ENCODE measurements at places on chromosomes 6 and 20.

- no peak for DNase-seq
These were observed 24.9 kb downstream of the CITED2 start for GRCh38 chr6:139349464-139350020.

DNA sequence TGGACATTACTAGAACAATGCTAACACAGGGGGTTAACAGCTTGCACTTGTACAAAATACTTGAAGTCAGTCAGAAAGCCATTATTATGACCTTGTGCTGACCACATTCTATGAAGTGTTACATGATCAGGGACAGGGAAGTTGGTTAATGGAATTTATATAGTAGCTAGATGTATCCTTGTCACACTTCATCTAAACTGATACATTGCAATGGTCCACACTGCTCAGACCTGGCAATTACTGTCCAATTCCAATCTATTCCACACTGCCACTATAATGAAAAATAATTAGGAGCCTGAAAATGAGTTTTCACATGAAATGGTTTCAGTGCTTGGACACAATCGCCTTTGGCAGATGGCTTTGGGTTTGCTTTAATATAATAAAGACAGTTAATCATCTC lies 850.8 kb downstream of the EPHA7 start:
- no peak for DNase-seq

DNA sequence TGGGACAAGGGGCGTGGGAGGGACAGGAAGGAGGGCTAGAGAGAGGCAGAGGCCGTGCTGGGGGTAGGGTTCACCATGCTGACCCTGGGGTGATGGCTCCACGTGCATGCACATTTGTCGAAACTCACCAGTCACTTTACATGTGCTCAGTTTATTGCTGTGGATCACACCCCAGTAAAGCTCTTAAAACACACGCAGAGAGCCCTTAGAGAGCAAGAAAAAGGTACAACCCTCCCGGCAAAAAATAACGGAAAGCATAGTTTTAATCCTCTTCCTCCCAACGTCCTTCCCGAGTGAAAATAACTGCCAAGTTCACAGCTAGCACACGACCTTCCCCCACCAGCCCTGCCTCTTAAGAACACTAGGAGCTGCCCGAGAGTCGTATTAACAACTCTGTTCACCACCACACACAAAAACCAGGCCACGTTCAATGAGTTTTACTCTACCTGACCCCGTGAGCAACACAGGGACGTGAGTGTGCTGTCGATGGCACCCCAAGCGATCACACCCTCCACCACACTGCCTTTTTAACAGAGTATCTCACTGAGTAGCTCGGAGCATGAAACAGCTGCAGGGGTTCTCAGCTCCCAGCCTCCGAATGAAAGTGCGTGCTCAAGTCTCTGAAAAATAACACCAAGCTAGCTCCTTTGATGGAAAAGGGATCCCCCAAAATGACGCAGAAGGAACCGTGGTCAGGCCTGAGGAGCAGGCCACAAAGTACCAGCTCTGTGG lies 39.7 kb downstream of the TAF4 start:
- DNase-seq: peak; percentile 93

DNA sequence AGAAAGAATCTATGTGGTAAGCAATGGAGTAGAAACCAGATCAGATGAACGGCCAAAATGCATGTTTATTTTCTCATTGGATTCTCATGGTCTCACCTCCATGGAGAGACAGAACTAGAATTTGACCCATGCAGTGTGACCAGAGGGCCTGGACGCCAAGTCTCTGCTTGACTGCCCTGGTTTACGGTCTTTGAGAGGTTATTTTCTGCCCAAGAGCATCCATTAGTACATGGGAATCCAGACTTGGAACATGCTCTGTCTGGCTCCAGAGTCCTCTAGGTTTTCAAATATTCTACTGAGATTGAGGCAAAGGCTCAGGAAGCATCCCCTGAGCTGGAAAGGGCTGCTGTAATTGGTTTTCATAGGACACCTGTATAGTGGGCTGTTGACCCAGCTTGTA lies 45.5 kb upstream of the UST start:
- DNase-seq: no peak

Data from MV-4-11 (cell line).